CD4-positive, alpha-beta T cell treated with Interleukin-21 for 1 hour (primary cell): ENCODE measurements at places on chromosomes 3 and 15.
A peak's percentile ranks its signal among the peaks of the same experiment; 100 is the strongest.

DNA sequence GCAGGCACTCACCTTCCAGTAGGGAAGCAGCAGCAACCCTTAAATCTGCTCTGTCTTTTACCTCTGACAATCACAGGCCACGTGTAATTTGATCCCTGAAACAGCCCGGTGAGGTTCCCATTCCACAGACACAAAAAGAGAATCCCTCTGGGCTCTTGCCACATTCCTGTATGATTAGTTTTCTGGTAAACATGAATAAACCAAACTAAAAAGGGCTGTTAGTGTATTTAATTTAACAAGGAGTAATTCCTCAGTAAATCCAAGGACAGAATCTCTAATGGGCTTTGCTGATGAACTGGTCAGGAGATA is 186.9 kb downstream of the FAM43A start:
- DNase-seq: no peak

GRCh38 chr15:42090370-42090769 is 4.0 kb downstream of the PLA2G4D start:
- DNase-seq: no peak

DNA sequence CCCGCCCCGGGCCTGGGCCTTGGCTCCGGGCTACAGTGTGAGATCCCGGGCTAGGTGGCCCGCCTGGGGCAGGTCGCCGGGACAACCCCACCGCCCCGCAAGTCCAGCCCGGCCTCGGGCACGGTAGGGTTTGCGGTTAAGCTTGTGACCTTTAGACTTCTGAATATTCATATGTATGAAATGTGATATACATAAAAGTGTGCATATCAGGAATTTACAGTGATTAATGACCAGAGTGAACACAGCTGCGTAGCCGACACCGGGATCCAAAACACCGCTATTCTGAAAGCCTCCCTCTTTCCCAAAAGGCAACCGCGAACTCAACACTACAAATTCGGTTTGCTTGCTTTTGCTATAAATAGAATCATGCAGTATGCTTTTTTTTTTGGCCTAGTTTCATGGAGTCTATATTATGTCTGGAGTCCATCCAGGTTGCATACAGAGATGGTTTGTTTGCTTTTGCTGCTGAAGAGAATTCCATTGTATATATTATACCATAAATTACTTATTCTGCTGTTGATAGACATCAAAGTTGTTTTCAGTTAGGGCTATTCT is 636 bp upstream of the SNRPA1 start:
- DNase-seq: no peak

GRCh38 chr3:105356988-105357387 is 9.7 kb upstream of the ALCAM start:
- DNase-seq: no peak

- DNase-seq: peak; percentile 0
Measured at GRCh38 chr3:66038726-66039589, at the start of gene MAGI1. MAGI1 (minus strand) TSS chr3:66038918; CDS start chr3:66038308, 610 bp downstream.

- DNase-seq: no peak
Measured at GRCh38 chr15:70271422-70272088, 173.8 kb upstream of the TLE3 start.

DNA sequence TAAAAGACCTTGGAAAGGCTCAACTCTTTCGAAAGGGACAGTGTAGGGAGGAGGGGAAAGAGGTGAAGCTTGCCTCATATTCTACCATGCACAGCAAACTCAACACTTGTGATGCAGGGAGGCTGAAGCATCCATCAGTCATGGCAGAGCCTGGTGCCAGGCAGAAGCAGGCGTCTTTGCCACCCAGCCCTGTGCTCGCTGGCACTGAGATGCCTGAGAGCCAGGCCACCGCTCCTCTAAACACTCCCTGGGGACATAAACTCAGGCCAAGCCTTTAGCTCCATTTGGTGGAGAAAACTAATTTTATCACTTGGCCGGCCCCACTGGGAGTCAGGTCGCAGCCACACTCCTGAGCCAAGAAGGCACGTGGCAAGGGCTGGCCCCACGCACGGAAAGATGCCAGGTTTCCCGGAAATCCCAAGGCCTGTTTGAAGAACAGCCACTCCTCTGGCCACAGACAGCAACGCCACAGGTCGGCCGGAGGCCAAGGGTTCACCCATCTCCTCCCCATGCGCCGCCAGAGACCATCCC is 30.7 kb downstream of the XXYLT1 start:
- DNase-seq: no peak

DNA sequence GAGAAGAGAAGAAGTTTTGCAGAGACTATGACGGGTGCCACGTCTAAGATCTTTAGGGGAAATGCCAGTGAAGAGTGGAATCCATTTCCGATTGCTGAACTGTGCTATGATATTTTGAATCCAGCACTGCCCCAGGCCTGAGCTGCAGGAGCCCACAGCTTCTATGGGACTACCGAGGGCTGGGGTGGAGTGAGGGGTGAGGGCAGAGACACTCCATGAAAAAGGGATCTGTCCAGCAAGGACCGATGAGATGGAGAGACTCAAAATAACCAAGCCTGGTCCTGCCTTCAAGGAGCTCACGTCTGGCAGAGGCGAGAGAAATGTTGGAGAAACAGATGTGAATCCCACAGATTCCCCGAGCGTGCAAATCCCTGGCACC is 79.8 kb upstream of the MEF2A start:
- no peak for DNase-seq

GRCh38 chr3:117404141-117404540 is 694.6 kb downstream of the TUSC7 start:
- DNase-seq: no peak

DNA sequence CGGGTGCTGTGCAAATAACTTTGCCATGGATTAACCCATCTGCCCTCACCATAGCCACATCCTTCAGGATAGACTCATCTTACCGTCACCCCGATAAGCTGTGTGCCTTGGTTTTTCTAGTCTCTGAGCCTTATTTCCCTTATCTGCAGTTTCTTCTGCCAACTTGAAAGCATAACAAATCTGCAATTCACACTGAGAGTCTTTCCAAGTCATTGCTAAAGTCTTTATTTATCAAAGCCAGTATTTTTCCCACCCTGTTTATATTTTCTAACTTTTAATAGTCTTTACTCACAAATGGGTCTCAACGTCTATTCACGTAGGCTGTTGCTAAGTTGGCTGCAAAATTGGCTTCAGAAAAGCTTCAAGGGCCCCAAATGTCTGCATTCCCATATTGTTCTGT is 61.6 kb upstream of the SUCLG2 start:
- DNase-seq: no peak

DNA sequence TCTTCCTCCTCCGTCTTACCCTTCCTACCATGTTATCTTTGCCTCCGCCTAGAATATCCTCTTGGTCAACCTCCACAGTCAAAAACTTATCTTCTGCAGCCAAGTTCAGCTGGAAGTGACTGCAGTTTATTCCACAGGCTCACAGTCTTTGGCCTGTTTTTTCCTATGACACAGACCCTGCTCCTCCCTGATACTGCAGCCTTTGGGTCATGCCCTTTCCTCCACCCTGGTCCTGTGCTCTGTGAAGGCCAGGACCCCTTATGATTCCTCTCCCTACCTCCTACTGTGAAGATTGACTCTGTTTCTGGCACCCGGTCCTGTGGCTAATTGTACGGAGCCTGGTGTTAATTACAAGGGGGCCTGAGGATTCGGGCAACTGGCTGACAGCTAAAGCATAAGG is 49.3 kb upstream of the SCN5A start:
- DNase-seq: no peak

DNA sequence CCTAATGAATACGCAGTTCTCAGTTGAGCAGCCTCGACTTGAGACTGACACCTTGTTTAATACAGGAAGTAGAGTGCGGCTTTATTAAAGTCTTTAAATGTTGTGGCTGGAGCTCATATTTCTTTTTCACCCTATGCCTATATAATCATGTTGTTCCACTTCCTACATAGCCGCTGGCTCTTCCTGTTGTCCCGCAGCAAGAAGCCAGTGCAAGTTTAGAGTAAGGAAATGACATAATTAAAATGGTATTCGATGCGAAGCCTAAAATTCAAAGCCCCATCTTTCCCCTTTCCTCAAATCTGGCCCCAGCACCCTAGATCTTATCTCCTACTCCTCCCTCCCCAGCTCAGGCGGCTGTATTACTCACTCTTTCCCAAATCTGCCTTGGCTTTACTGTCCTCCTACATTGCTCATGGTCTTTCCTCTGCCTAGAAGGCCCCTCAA is 7.5 kb upstream of the PHLDB2 start:
- no peak for DNase-seq

- DNase-seq: no peak
Measured at GRCh38 chr3:153043729-153044328, 118.2 kb upstream of the RAP2B start.
